Left ventricle myocardium superior (tissue), 1 donor: ENCODE measurements at places on chromosomes 7 and 10.

GRCh38 chr10:787933-788651, 98.6 kb upstream of the DIP2C start:
- no peak for DNase-seq

GRCh38 chr7:4159761-4160554, 522.1 kb upstream of the FOXK1 start:
- no peak for DNase-seq

DNA sequence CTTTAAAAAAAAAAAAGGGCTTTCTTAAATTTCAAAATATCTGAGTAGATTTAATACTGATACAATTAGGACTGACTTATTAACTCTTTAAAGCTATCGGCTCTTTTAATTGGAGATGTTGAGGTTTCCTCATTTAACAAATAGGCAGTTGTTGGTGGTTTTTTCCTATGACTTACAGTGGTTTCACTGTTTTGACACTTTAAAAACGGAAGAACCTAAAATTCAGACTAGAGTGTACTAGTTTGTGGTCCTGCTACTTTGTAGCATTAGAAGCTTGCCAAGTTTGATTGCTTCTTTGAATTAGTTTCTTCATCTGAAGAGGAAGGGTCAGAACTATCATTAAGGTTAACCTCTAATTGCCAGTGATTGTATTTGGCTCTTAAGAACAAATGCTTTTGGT, 27.7 kb downstream of the CUL1 start:
- DNase-seq, result no peak

DNA sequence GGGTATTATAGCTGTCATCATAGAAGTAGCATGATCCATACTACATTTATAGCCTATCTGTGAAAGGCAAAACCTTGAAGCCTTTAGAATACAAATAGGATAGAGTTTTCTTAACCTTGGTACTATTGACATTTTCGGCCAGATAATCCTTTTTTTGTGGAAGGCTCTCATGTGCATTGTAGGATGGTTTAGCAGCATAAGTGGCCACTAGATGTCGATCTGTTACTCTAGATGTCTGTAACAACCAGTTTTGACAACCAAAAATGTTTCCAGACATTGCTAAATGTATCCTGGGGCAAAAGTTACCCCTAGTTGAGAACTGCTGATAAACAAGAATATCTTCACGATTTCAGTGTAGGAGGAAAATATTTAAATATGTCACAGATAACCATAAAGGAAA, 319.4 kb upstream of the GALNT17 start:
- DNase-seq, result no peak

- no peak for DNase-seq
These were observed 227.1 kb downstream of the ADRA2A start for GRCh38 chr10:111303887-111304286.

DNA sequence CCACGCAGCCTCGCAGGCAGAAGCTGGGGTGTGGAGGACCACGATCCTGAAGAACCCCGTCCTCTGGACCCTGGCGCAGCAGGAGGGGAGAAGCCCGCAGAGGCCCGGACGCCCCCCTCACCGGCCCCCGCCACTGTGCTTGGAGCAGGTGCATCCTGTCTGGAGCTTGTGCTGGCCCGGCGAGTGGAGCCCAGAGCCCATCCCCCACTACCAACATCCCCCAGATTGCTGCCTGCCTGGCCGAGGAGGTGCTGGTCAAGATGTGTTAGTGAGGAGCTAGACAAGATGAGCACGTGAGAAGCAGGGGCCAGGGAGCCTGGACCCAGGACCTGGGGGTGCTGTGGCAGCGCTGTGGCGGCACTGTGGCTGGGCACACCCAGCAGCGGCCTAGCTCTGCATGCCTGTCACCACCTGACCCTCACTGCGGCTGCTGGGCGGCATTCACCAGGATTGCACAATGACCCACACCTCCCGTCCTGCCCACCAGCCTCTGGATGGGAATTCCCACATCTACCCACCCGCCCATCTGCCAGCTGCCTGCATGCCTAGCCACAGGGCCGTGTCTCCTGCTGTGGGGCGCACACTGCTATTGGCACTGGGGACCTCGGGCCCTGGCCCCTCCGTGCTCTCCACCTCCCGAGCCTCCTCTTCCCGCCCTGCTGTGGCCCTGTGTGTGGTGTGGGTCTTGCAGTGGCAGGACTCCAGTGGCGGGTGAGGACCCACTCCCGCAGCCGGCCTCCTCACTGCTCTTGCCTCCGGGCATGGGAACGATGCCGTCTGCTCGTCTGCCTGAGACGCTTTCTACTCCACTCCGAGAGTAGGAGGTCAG, 11.8 kb downstream of the GPR146 start:
- peak; percentile 74 for DNase-seq

- DNase-seq, result no peak
These were observed 46.8 kb downstream of the NRAP start for GRCh38 chr10:113617086-113617485.

DNA sequence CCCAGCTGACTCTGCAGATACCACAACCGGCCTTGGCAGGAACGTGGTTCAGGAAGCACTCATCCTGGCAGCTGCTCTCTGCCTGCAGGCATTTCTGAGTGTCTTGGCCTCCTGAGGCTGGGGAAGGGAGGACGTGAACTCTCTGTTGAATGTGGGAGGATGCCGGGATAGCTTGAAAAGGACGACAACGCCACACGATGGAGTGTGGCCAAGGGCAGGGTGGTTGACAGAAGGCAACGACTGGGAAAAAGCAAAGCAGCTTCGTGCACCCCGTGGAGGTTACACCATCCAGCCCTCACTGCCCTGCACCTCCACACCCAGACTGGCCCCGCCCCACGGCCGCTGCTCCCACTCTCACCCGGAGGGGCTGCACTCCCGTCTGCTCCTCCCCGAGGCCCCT, 466.1 kb upstream of the FOXK1 start:
- no peak for DNase-seq

GRCh38 chr7:94451187-94451586, 56.5 kb downstream of the COL1A2 start:
- DNase-seq, result no peak

- no peak for DNase-seq
These were observed 103.6 kb downstream of the CACNA2D1 start for GRCh38 chr7:82339958-82340357.

DNA sequence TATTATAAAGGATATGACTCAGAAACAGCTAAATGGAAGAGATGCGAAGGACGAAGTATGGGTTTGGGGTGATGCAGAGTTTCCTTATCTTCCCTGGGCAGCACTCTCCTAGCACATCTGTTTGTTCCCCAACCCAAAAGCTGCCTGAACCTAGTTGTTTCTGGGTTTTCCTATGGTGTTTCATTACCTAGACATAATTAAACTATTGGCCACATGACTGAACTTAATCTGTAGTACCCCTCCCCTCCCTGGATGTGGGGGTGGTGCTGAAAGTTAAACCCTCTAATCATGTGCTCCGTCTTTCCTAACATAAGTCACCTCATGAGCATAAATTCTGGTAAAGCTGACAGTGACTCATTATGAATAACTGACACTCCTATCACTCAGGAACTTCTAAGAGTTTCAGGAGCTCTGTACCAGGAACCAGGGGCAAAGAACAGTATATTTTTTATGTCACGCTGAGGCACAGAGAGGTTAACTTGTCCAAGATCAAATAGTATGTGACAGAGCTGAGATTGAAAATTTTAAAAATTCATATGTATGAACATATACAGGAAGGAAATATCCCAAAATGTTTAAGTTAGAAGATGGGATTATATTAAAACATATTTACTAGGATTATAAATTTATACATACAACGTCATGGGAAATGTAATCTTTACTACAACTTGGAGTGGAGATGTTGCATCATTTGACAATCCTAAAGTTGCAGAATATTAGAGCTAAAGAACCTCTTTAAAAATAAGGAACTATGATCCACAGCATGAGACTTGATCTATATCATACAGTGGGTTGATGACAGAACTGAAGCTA, 4.8 kb downstream of the STRIP2 start:
- DNase-seq, result no peak

- no peak for DNase-seq
These were observed 324.3 kb downstream of the DNAJB6 start for GRCh38 chr7:157660971-157661610.

- no peak for DNase-seq
These were observed 311.5 kb downstream of the REEP3 start for GRCh38 chr10:63832686-63833085.

DNA sequence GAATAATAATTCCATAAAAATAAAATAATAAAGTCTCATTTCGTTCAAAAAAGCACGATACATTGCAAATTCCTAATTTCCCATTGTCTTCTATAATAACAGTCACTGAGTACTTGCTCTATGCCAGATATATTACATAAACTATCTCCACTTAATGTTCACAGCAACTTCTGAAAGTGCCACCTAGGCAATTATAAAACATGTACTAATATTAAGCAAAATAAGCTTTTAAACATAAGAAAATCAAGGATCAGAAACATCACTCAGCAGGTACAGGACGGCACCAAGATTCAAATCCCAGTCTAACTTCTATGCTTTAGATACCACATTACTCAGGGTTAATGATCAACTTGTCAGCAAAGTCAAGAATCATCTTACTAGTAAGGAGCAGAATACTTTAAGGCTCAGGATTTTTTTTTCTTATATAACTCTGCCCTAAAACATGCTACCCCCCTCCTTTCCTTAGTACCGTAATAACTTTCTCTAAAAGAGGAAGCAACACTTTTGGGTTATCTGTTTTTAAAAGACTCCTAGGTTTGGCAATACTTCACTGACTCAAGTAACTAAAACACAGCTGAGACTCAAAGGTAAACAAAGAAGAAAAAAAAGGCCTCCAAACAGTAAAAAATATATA, 51.3 kb downstream of the USP6NL start:
- DNase-seq, result no peak

DNA sequence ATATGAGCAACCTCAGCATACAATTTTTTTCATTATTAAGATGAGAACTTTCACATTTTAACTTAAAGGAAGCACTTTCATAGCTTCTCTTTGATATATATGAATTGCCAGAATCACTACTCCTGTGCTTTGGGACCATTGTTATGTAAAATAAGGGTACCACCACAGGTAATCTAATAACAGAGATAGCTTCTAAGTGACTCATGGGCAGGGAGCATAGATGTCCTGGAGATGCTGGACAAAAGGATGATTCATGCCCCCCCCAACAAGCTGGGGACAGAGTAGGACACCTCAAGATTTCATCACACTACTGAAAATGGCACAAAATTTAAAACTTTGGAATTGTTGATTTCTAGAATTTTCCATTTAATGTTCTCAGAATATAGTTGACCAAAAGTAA, 641.1 kb downstream of the PCDH15 start:
- DNase-seq, result no peak

GRCh38 chr7:105617280-105618015, 36.2 kb upstream of the EFCAB10 start:
- DNase-seq, result no peak

DNA sequence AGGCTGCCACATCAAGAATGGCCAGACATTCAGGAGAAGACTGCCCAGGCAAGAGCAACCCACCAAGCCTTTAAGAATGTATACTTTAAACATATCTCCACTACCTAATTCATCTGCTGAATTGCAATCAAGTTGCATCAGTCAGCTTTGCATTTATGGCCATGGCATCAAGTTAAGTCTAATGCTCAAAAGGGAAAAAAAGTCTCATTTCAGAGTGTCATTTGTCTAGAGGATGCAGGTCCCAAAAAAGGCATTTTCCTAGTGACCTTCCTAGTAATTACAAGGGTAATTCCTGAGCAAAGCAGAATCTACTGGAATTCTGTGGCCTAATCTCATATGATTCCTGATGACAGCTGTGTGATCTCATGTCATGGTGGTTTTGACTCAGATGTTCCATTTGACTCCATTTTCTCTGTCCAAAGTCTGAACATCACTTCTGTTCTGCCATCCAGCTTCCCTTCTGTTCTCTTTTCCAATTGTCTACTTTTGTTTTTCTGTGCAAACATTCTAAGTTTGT, 7.3 kb upstream of the CABCOCO1 start:
- DNase-seq, result no peak

DNA sequence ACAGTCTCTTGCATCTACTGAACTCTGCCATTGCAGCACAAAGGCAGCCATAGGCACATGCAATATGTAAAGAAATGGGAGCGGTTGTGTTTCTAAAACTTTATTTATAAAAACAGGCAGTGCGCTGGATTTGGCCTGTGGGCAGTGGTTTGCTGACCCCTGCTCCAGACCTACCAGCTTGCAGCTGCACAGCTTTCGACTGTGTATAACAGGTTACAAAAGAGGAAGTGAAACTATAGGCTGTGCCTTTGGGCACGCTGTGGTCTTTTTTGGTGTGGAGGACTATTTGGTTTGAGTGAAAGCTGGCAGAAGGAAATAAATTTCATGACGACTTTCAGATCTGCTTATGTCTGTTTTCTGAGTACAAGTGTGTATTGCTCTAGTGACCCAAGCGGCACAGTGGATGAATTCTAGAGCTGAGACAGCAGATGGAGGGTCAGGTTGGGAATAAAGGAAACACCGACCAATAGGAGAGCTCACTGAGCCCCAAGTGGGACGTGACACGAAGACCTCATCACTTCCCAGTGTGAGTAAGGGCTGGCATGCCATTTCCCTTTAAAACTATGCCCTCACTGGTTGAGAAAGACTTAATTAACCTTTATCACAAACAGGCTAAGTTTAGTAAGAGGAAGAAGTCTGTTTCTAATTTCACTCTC, 152.7 kb downstream of the ANK3 start:
- peak; percentile 35 for DNase-seq

- DNase-seq, result no peak
These were observed 158.4 kb upstream of the NRP1 start for GRCh38 chr10:33492701-33493345.

GRCh38 chr10:107104026-107104652, 60.4 kb downstream of the SORCS1 start:
- no peak for DNase-seq

DNA sequence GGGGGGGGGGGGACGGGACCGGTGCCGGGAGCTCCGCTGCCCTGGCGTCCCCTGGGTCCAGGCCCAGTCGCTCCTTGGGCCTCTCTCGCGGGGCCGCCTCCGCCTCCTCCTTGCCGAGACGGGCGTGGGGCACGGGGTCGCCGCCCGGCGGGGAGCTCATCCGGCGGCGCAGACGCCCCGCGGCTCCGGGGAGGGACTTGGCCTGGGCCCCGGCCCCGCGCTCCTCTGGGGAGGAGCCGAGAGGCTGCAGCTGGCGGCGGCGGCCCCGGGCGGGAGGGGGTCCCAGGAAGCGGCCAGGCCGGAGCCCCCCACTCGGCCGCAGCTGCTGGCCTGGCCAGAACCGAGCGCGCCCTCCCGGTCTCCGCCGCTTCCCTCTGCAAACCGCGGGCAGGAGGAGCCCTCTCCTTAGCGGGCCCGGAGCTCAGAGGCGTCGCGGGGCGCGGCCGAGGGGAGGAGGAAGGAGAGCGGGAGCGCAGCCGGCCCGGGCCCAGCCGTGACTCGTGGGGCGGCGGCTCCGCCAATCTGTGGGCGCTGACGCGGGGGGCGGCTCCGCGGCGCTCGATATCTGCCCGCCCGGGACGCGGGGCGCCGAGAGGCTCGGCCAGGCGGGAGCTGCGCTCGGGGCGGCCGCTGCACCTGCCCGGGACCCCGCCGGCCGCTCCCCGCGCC, at the start of gene FAM20C:
TSS of gene FAM20C (plus strand) at position 591 of the 669 bp plus-strand sequence. CDS start 629 bp downstream, outside the sequence.
- peak; percentile 95 for DNase-seq

GRCh38 chr10:77698267-77698931, 60.8 kb upstream of the KCNMA1 start:
- DNase-seq, result no peak

GRCh38 chr10:78688901-78689583, 379.7 kb upstream of the ZMIZ1 start:
- peak; percentile 35 for DNase-seq
